ENCODE measurements at places on chromosomes 1 and 21. TPM values are rescaled to one million over a fixed set of nuclear protein-coding genes. Genes with fewer than 3 reads are reported as not detected.

GRCh38 chr1:79043506-79043905 is 37.0 kb upstream of the ADGRL4 start:
- H3K27ac ChIP-seq = no peak overlapping the region
- DNase-seq = no peak
- H3K27me3 ChIP-seq = no peaks in the 10 kb centered on the region
- no peaks in the 10 kb centered on the region for H3K36me3 ChIP-seq
- H3K4me3 ChIP-seq = no peak overlapping the region
- H3K4me1 ChIP-seq = no peaks in the 10 kb centered on the region

- no peaks in the 10 kb centered on the region for H3K27me3 ChIP-seq
- peak overlapping the region; percentile 72 for H3K27ac ChIP-seq
- no peak overlapping the region for H3K4me3 ChIP-seq
- H3K4me1 ChIP-seq = peaks cover 12% of the 10 kb centered on the region
- H3K36me3 ChIP-seq = no peaks in the 10 kb centered on the region
These were observed 274.8 kb upstream of the RUNX1 start for GRCh38 chr21:35323947-35324346.

TAL1 gene
- 18.3 TPM for total RNA-seq

DNA sequence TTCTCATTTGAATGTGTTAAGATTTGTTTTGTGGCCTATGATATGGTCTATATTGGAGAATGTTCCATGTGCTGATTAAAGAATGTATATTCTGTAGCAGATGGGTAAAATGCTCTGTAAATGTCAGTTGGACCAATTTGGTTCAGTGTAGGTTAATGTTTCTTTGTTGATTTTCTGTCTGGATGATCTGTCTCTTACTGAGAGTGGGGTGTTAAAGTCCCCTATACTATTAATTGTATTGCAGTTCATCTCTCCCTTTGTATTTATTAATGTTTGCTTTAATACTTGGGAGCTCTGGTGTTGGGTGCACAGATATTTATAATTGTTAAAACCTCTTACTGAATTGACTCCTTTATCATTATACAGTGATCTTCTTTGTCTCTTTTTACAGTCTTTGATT is 584.5 kb downstream of the NUF2 start:
- H3K4me1 ChIP-seq = no peaks in the 10 kb centered on the region
- no peaks in the 10 kb centered on the region for H3K27me3 ChIP-seq
- H3K36me3 ChIP-seq = no peaks in the 10 kb centered on the region

GRCh38 chr1:150513351-150513791 is 2.2 kb upstream of the FALEC start:
- H3K36me3 ChIP-seq = no peaks in the 10 kb centered on the region
- H3K4me3 ChIP-seq = no peak overlapping the region
- no peak for DNase-seq

- no peak overlapping the region for H3K4me3 ChIP-seq
- no peaks in the 10 kb centered on the region for H3K27me3 ChIP-seq
- no peaks in the 10 kb centered on the region for H3K36me3 ChIP-seq
- DNase-seq = no peak
- H3K27ac ChIP-seq = no peak overlapping the region
These were observed 351.9 kb downstream of the S1PR1 start for GRCh38 chr1:101588677-101589076.

DNA sequence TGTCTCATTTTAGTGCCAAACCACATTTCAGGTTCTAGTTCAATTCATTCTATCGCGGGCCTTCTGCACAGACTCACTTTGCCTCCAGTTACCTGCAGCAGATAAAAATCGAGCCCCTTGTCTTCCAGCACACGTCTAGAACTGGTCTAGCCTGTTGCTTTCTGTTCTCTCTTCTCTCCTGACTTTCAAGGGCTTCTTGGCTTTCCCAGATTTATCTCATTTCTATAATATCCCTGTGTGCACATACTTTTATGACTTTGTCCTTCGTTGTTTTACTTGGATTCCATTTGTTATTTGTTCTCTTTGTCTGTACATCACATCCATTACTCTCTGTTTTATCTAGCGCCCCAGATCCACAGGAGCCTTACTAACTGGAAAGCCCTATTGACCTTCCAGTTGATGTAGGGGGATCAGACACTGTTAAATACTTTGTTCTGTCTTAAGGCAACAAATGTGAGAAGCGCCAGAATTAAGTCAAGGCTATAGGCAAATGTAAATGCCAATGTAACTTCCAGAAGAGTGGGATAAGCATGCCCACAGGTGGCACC is 284.5 kb upstream of the ADGRL4 start:
- no peak overlapping the region for H3K27ac ChIP-seq
- DNase-seq = no peak
- H3K36me3 ChIP-seq = no peaks in the 10 kb centered on the region
- no peak overlapping the region for H3K4me3 ChIP-seq
- H3K4me1 ChIP-seq = no peaks in the 10 kb centered on the region

CTPS1 gene
- total RNA-seq = 21.7 TPM

PDE4B gene
- 14.3 TPM for total RNA-seq

F13B gene
- not detected for total RNA-seq

GRCh38 chr1:208012721-208013120 is 101.8 kb upstream of the CD34 start:
- no peak for DNase-seq
- H3K36me3 ChIP-seq = no peaks in the 10 kb centered on the region
- H3K27ac ChIP-seq = no peak overlapping the region
- H3K27me3 ChIP-seq = no peaks in the 10 kb centered on the region
- H3K4me3 ChIP-seq = no peak overlapping the region

All from upper lobe of right lung (tissue), 1 donor.